Myocyte (in vitro differentiated cells): ENCODE measurements at places on chromosomes 16 and 17. TPM values are rescaled to one million over a fixed set of nuclear protein-coding genes. Genes with fewer than 3 reads are reported as not detected.

- peak; percentile 53 for DNase-seq
Measured at GRCh38 chr17:81173052-81173761, 7.2 kb upstream of the AATK start.

DNA sequence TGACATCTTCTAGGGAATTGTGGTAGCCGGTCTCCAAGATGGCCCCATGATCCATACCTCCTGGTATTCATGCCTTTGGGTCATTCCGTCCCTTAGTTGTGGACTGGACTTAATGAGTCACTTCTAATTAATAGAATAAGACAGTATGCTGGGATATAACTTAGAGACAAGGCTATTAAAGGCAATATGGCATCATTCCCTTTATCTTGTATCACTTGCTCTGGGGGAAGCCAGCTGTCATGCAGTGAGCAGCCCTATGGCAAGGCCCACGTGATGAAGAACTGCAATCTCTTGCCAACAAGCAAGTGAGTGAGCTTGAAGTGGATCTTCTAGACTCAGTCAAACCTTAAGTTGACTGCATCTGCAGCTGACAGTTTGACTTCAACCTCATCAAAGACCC is 97.8 kb upstream of the MED13 start:
- peak; percentile 39 for DNase-seq

GRCh38 chr16:23504076-23504452 is 6.2 kb downstream of the GGA2 start:
- DNase-seq: peak; percentile 91

- no peak for DNase-seq
Measured at GRCh38 chr16:86432048-86432447, 78.3 kb upstream of the FOXF1 start.

DNA sequence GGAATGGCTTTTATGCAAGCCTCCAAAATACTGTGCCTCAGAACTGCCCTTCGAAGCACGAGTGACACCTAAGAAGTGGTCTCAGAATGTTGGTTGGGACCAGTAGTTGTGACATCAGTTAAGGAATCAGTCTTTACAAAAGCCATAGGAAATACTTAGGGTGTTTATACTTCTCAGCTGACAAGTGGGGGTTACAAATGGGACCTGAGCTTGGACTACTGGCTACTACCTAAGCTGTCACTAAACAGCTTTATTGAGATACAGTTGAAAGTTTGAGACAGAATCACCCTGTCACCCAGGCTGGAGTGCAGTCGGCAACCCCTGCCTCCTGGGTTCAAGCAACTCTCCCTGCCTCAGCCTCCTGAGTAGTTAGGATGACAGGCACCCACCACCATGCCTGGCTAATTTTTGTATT is 5.0 kb downstream of the RPL19 start:
- no peak for DNase-seq

ANKFN1 gene
- total RNA-seq: 0.10 TPM in 1 of 2 replicates, not detected in the other

DNA sequence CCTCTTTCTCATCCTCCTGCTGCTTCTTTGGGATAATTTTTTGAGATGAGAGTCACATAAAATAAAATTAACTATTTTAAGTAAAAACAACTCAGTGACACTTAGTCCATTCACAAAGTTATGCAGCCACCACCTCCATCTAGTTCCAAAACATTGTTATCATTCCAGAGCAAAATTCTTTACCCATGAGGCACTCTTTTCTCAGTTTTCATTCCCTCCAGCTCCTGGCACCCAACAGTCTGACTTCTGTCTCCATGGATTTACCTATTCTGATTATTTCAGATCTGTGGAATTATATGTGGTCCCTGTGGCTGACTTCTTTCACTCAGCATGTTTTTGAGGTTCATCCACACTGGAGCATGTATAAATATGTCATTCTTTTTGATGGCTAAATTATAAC is 239.9 kb upstream of the DYNLRB2 start:
- peak; percentile 56 for DNase-seq
